ENCODE measurements at places on chromosomes 1 and 21.
A peak's percentile ranks its signal among the peaks of the same experiment; 100 is the strongest.

DNA sequence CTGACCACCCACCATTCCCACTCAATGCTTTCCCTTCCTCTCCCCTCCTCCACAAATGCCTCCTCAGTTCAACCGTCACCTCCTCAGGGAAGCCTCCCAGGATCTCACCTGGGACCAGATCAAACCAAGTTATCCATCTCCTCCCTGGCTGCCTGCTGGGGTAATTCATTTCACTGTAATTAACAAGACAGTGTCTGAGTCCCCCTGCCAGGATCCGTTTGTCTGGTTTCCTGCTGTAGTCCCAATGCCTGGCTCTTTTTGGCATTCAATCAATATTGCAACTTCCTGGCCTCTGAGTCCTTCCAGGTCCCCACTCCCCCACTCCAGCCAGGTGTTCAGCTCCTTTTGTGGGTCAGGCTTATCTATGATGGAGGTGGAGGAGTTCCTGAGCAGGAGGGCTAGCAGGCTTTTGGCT lies 687.7 kb downstream of the PTPRU start:
- no peak for DNase-seq

- DNase-seq, result no peak
Observed at GRCh38 chr1:40803447-40803846, 19.9 kb downstream of the KCNQ4 start.

GRCh38 chr1:70462611-70463010 lies 51.5 kb downstream of the CTH start:
- DNase-seq, result no peak

DNA sequence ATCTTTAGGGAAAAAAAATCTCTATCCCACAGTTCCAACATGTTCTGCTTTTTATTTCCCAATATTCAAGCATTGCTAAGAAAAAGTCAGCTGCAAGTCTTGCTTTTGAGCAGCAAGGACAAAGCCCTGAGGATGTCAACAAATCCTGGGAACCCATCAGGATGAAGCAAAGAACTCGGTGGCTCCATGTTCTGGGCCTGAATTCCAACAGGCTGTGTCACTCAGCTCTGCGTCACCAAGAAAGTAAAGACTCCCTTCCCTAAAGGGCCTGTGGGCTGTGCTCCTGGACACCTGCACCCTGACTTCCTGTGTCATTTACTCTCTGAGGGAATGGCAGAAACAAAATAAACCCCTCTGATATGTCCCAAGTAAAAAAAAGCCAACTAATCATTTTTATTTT lies 95.5 kb downstream of the TIAM1 start:
- no peak for DNase-seq

DNA sequence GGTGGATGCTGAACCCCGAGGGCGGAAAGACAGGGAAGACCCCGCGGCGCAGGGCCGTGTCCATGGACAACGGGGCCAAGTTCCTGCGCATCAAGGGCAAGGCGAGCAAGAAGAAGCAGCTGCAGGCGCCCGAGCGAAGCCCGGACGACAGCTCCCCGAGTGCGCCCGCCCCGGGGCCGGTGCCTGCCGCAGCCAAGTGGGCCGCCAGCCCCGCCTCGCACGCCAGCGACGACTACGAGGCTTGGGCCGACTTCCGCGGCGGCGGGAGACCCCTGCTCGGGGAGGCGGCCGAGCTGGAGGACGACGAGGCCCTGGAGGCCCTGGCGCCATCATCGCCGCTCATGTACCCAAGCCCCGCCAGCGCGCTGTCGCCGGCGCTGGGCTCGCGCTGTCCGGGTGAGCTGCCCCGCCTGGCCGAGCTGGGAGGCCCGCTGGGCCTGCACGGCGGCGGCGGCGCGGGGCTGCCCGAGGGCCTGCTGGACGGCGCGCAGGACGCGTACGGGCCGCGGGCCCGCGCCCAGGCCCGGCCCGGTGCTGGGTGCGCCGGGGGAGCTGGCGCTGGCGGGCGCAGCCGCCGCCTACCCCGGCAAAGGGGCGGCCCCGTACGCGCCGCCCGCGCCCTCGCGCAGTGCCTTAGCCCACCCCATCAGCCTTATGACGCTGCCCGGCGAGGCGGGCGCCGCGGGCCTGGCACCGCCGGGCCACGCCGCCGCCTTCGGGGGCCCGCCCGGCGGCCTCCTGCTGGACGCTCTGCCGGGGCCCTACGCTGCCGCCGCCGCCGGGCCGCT lies 20.7 kb downstream of the FOXO6 start:
- DNase-seq, result no peak

DNA sequence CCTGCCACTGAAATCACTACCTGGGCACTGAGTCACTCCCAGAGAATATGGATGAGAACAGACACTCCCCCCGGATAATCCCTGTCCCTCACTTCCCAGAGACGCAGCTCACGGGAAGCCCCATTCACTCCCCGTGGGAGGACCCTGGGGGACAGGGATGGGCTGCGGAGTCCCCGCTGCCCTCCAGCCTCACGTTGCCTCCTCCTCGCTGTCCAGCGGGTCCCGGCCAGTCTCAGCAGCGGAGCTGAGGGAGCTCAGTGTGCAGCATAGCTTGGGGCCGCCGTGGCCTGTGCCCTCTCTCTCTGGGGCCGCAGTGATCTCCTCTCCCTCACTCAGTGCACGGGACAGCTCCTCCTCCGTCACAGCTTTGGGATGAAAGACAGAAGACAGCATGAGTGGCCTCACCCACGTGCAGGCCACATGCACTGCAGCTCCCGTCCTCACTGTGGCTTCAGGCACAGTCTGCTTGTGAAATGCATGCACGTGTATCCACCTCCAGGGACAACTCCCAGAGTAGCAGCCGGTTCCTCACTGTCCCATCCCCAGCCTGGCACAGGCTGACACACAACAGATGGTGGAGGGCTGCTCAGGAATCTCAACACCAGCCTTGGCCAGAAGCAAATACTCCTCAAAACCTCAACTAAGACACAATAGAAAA lies 7.4 kb downstream of the CFAP410 start:
- peak; percentile 83 for DNase-seq

GRCh38 chr1:41666981-41667631 lies 182.6 kb upstream of the EDN2 start:
- no peak for DNase-seq

DNA sequence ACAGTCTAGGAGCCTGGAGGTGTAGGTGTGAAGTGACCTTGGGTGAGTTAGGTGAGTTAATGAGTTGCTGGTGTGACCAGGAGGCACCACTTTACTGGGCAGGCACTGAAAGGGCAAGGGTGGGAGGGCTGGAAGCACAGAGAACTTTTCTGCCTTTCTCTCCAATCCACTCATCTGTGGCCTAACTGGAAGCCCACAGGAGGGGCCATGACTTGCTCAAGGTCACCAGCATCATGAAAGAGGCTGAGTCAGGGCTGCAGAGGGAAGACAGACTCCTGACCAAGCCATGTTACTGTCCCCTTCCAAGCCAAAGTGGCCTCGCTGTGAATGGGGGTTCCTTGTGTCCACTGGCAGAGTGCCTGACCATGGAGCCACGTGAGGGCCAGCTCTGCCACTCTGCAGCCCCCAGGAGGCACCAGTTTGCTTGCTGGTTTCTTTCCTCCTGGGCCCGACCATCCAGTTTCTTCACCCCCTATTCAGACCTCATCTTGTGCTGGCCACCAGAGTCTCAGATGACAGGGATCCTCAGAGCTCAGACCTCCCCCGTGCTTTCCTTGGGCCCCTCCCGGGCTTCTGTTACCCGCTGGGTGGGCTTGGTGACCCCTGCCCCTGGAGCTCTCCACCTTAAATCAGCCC lies 4.3 kb upstream of the BSND start:
- DNase-seq, result no peak

DNA sequence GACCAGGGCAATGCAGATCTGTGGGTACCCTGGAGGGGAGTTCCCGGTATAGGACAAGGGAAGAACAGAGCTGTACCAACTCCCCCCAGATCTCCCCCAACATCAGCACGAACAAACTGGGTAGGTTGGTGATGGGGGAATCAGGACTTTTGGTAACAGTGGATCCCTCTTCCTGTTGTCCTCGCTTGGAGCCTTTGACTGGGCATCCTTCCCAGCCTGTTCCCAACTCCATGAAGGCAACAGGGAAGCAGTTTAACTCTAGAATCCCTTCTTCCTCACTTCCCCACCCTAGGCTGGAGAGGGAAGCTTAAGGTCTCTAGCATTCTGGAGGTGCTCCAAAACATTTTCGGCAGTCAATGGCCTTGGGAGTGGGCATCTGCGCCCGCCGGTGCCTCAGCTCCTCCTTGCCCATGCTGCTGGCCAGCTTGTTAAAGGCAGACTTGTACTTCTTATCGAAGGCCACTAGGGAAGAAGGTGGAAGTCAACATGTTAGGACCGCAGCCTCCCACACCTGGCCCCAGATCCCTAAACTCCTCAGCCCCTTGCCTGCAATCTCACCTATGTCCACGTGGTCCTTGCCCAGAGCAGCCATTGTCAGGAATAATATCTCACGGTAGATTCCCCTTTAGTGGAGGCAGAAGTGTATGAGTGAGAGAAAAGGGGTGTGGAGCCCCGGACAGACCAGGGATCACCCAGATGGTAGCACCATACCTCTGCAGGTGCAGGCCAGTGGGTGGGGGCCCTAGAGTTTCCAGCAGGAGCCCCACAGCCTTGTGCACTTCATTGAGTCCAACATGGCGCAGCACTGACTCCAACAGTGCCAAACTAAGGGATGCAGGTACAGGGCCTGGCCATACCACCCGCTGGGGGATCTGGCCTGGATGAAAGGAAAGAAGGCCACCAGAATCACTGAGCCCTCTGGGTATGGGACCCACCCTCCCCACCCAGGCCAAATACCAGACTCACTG lies 7.5 kb upstream of the GATAD2B start:
- no peak for DNase-seq

GRCh38 chr1:184900507-184900906 lies 73.8 kb downstream of the NIBAN1 start:
- DNase-seq, result no peak

DNA sequence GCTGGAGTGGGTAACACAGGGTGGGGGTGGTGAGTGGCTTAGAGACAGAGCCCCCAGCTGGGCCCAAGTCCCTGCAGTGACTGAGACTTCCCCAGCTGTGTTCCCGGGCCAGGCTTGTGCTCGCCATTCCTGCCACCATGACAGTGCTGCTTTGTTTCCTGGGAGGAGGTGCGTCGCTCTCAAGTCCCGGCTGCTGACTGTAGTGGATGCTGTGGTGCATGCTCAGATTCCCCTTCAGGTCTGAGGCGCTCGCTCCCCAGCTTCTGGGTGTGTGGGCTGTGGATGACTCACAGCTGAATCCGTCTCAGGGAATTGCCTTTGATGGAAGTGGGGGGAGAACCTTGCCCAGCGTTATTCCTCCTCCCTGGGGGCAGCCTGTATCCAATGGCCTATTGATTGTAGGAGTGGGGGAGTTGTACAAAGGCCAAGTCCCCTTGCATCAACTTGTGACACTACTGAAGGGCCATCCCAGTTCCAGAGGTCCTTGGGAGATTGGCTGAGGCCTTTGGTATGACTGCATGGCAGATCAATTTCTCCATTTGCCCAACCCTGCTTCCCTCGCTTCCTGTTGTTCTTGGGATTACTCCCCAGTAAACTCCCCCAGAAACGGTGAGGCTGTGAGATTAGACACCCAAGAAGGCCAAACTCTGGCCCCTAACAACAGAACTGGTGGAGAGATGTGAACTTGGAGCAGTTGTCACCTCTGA lies 17.8 kb upstream of the POU3F1 start:
- no peak for DNase-seq

DNA sequence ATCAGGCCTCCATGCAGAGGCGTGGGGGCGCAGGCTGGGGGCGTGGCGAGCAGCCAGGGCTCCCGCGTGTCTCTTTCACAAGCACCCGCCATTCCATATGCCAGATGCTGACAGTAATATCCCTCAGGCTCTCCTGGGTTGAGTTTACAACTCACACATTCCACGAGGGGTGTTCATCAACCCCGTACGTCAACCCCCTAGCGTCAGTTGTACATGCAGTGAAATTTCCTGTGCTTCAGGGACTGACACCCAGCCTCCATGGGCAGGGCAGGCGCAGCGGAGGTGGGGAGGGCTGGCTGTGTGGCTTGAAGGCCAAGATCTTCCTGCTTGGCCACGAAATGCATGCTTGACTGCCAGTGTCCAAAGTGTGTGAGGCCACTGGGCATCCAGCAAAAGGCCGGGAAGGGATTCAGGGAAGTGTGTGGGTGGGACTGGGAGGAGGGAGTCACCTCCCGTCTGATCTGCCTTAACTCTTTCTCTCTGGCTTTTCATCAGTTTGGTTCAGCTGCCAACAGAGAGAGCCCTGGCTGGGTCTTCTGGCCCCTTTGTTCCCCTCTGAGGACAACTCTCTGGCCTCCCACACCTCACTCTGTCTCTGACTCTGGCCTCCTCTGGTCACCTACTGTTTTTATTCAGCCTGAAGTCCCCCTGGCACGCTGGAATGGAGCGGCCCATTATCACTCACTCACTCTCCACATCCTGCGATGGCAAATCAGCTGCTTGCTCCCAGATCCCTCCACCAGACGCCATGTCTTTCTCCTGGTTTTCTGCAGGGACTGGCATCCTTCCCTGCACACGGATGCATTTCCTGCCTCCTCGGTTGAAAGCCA lies 33.8 kb downstream of the CLIC6 start:
- DNase-seq, result no peak

DNA sequence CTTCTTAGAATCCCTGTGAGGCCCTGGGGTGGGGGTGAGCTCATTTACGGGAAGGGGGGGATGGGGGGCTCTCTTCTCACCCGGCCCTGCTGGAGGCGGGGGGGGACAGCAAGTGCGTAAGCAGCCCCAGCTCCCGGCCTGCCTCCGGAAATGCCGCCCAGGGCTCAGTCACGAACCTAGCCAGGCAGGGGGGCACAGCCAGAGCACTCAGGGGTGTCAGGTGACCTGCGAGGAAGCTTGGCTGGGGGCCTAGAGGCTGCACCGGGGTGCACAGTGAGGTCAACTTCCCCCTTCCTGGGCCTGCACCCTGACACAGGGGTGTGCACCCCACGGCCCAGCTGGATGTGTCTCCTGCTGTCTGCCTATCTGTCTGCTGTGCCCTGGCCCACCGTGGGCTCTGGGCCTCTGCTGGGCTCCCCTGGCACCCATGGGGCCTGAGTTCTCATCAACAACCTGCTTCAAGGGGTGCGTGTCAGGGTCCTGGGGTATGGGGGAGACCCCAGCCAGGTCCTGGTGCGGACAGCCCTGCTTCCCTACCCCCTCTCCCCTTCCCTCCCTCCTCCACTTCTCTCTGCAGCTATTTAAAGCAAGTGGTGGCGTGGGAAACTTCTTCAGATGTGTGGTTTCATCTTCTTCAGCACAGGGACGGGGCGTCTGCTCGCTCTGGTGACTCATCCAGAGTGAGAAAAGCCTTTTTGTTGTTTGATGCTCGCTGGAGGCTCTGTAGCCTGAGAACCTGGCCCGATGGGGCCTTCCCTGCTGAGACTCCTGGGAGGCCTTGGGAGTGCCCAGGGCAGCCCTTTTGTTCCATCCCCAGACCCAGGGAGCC lies 92.5 kb upstream of the RUNX3 start:
- DNase-seq, result no peak

DNA sequence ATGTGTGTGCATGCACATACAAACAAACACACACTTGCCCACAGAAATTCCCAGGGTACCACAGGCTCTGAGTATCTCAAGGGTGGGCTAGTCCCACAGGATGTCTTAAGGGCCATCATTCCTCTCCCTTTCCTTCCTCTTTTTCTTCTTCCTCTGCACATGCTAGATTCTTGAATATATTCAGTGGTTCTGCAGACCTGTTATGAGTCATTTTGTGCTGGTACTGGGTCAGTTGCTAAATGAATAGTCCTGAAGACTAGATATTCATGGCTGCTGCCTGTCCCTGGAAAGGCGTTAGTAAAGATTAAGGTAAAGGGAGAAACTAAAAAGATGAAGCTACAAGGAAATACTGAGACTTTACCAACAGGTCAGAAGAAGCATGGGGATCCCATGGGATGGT lies 256.7 kb upstream of the KIAA0040 start:
- no peak for DNase-seq
